ENCODE measurements at places on chromosomes 12 and 14.

GRCh38 chr12:5808981-5809380 is 136.1 kb downstream of the ANO2 start:
- DNase-seq, result no peak

GRCh38 chr14:63933110-63933509 is 80.3 kb downstream of the SYNE2 start:
- DNase-seq, result no peak

DNA sequence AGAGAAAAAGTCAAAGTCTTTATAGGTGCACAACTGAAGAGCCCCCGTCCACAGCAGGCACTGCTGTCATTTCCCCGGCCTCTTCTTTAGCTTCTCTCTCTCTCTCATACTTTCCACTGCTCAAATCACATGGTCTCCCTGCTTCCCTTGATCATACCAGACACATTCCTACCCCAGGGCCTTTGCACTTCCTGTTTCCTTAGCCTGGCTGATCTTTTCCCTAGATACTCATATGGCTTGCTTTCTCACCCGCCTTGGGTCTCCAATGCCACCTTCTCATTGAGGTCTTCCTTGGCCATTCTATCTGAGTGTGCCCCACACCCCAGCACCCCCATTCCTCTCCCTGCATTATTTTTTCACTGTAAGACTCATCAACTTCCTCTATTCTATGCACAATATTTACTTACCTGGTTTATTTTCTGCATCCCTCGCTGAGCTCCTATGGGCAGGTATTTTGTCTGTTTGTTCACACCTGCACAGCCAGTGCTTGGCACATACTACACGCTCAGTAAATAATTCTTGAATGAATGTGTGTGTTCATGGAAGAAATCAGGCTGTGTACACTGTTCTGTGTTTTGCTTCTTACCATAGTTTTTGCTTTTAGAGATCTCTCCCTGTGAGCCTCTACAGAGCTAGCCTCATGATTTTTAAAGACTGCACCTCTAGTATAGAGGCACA is 31.9 kb downstream of the SERPINA1 start:
- no peak for DNase-seq

- no peak for DNase-seq
Observed at GRCh38 chr12:1797011-1797901, 23.1 kb upstream of the LRTM2 start.

- no peak for DNase-seq
Observed at GRCh38 chr14:89251061-89251460, 166.0 kb downstream of the FOXN3 start.

GRCh38 chr14:28676479-28676878 is 90.1 kb upstream of the FOXG1 start:
- no peak for DNase-seq

DNA sequence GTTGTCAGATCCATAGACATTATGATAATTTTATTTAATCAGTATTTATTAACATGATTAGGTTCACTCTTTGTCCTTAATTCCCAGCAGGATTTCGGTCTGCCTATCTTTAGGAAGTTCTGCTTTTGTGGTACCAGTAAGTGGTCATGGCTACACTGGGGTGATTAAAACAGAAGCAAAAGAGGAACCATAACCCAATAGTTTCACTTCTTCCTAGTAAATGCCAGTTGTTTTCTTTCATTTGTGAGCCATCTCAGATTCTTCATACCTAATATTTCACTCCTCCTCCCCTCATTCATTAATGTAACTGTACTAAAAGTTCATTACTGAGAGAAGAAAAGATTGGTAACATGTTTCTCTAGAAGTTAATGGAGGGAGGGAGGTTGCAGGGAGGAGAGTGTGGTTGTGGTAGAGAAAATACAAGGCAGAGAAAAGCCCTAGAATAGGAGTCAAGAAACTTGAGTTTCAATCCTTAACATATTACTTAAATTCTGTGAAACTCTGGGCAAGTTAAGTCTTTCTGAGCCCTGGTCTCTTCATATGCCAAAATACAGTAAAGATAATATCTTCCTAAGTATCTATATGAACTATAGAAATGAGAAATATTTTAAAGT is 101.2 kb downstream of the PEBP1 start:
- no peak for DNase-seq

- DNase-seq, result no peak
Observed at GRCh38 chr12:56007564-56008559, 10.8 kb downstream of the SUOX start.

- DNase-seq, result no peak
Observed at GRCh38 chr14:45082420-45082819, 1.5 kb upstream of the PRPF39 start.

- DNase-seq, result peak; percentile 64
Observed at GRCh38 chr14:89617481-89618329, 200.7 kb upstream of the FOXN3 start.

- DNase-seq, result no peak
Observed at GRCh38 chr14:65791191-65791981, 378.9 kb downstream of the FUT8 start.

DNA sequence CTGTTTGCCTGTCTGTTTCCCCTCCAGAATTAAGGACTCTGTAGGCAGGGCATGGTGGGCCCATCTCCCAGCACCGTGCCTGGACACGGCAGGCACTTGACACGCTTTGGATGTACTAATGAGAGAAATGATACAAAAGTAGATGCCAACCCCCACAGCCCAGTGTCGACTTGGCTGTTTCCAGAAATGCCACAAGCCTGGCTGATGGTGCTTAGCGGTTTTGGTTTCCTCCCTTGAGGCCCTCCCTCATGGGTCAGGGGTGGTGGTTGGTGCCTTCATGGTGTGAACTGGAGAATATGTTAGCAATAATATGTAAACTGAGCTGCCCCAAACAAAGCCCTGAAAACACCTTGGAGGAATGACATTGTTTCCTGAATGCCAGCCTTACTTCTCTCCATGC is 55.5 kb upstream of the ESRRB start:
- no peak for DNase-seq

GRCh38 chr14:22391908-22392565 is 197.0 kb downstream of the DAD1 start:
- DNase-seq, result peak; percentile 5

DNA sequence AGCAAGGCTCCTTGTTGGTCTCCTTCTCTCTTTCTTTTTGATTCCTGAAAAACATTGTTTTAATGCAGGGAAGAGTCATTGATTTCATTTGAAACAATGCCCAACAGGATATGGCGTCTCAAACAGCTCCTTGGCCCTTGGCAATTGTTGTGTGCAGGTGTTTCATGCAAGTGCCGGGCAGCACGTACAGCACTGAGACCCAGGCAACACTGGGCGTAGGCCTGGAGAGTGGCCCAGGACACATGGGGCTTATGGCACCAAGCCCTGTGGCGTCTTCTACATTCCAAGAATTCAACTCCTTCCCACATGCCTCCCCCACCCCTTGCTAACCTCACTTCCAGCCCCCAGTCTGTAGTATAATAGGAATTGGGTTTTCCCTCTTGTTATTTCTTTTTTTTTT is 230.4 kb downstream of the SPTSSA start:
- DNase-seq, result no peak

GRCh38 chr14:106062502-106063272 is 536.3 kb downstream of the TMEM121 start:
- peak; percentile 75 for DNase-seq

DNA sequence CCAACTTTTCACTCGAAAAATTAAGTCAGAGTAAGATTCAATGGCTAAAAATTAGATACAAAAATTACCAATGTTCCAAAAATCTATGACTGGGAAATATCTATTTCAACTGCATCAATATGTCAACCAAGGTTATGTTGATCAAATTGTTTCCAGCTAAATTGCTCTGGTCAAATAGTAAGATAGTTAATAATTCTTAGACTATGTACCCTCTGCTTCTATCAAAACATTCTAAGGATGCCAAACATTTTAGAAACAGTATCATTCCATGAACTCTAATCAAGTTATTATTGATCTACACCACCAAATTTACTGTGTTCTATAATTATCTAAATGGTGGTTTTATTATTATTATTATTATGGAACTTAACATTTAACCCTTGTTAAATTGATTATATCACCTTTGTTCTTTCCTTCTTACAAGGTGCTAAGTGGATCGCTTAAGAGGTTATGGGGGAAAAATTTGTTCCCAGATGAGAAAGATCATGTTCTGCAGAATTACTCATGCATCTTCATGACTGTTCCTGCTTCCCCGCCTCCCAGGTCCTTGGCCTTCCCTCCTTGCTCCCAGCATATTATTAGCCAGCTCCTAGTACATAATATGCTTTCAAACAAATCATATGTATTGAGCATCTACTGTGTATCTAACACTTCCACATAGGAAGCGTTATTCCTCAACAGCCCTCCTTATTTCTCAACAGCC is 240.5 kb upstream of the KRR1 start:
- DNase-seq, result no peak

- no peak for DNase-seq
Observed at GRCh38 chr14:59328454-59328853, 136.7 kb downstream of the GPR135 start.

DNA sequence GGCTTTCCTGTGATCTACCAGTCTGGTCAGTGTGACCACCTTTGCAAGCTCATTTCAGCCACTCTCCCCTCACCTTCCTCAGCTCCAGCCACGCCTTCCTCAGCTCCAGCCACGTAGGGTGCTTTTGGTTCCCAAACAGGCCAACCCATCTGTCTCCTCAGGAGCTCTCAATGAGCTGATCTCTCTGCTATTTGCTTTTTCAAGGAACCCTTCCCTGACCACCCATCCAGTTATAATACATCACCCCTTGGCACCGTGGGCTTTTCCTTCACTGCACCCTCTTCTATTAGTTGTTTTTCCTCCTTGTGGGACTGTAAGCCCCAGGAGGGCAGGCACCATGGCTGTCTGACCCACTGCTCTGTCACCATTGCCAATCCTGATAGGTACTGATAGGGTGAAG is 2.3 kb upstream of the PRKCH start:
- no peak for DNase-seq

DNA sequence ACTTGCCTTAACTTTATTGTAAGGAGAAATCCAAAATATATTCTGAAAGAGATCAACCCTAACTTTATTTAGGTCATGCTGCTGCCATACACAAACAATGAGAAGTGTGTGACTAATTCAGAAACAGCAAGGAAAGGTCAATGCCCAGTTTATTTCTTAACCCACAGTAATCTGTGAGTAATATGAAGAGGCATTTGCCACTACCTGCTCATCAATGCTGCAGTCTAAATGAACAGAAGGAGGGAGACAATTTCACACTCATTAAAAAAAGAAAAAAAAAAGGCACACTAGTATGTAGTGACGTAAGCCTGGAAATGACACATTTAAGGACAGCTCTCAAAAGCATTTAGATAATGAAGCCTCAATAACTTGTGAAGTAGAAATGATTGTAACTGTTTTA is 90.5 kb upstream of the FOXN3 start:
- no peak for DNase-seq

GRCh38 chr12:116672010-116672409 is 65.9 kb downstream of the SPRING1 start:
- no peak for DNase-seq

- peak; percentile 43 for DNase-seq
Observed at GRCh38 chr12:106301611-106302321, 767 bp upstream of the TCP11L2 start.

- DNase-seq, result no peak
Observed at GRCh38 chr12:101459642-101460346, 15.3 kb upstream of the SPIC start.

- DNase-seq, result no peak
Observed at GRCh38 chr14:38404616-38405015, 148.7 kb upstream of the CLEC14A start.

- no peak for DNase-seq
Observed at GRCh38 chr12:122610911-122611310, 83.9 kb downstream of the KNTC1 start.

DNA sequence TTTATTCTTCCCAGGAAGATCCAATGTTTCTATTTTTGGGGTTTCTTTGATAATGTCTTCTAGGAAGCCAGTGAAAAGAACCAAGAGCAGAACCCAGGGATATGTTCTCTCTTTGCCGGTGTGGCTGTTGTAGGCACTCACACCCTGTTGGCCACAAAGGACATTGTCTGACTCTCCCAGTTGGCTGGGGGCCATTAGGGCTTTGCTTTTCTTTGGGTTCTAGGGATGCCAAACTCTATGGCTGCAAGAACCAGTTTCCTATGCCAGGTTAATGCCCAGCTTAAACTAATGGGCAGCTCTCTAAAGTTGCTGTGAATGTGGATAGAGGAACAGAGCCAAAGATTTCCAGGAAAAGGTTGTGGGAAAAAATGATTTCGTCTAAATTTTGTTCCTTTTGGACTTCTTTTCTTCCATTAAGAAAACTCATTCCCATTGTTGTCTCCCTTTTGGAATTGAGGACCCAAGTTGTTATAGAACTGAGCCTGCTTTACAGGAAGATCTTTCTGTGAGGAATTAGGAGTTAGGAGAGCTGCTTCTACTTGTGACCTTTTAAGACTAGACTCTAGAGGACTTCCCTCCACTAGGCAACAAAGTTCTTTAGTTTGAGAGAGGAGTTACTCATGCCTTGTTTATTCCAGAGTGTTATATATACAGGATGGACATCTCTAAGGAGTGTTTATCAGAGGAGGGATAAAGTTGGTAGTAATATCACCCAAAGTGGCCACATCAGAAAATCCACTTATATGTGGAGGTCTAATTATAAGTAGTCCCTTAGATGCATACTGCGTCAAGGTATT is 13.1 kb downstream of the COPZ1 start:
- DNase-seq, result no peak

DNA sequence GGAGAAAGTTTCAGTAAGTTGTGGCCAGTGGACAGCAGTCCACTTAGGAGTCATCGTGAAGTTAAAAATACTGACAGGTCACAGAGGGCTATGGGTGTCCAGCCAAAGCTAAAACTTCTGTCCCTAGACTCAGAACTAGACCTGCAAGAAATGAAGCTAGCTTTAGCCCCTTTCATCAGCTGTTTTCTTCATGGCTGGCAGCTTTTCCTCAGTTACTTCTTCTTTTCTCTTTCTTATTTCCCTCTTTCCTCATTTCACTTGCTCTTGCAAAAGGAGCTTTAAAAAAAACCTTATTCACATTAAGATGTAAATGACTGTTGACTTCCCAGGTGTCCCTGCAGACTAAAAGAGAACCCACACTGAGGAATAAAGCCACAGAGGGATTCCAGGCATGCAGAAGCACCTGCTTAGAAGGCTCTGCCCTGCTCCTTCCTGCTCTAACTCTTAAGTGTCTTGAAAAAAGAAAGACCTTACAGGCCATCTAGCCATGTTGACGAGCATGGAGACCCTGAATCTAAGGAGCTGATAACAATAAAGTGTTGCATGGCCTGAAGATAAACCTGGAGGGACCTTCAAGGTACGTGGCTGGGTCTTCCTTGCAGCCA is 69.7 kb upstream of the CCND2 start:
- no peak for DNase-seq

DNA sequence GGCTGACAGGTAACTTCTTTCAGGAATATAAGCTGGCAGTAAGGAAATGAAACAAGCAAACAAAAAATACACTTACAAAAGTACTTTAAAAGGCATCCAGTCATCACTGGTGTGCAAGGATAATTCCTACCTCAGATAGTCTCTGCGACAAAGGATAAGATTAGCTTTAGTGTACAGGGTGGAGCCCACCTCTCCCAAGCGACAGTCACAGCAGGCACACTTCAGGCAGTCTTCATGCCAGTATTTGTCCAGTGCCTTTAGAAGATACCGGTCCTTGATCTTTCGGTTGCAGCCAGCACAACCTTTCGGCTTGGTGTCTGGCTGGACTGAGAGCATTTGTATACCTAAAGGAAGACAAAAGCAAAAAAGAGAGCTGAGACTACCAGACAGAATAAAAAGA is 5.4 kb downstream of the LMO3 start:
- no peak for DNase-seq

- no peak for DNase-seq
Observed at GRCh38 chr12:2170376-2170775, 117.6 kb downstream of the CACNA1C start.

All from NCI-H1694 treated with DMSO at 0.1 percent for 48 hours (cell line).